Upper lobe of left lung (tissue), 6 donors: ENCODE measurements at places on chromosomes 5 and 9.

DNA sequence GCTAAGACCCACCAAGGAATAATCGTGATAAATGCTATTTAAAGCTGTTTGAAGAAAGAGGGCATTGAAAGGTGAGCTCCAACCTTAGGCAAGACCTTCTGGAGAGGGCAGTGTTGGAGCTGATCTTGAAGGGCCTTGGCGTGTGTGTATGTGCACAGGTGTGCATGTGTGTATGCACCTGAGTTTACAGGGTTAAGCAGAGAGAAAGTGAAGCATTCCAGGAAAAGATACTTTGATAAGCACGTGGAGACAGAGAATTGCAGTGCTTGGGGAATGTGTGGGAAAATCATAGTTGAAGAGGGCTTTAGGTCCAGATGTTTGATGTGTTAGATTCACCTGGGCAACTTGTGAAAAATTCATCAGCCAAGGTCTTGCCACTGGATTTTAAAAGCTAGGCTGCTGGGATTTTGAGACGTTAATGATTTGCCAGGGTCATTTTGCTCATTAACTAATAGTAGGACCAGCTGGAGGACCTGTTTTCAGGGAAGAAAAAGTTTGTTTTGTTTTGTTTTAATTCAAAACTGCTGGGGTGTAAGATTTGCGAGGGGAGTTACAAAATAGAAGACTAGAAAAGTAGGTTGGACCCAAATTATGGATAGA, 78.3 kb upstream of the ANKRD55 start:
- no peak for DNase-seq

DNA sequence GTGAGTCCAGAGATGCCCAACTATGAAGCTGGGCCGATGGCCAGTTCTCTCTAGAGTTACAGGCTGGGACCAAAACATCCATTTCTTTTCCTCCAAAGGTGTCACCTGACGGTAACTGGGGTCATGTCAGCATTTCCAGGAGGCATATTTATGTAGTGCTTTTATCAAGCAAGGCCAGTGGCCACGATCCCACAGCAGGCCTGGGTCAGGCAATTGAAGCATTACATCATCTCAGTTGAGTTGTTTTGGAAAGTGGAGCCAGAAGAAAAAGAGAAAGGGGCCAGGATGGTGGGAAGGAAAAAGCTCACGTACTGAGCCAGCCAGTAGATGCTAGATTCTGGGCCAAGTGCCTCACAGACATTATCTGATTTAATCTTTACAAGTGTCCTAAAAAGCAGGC, 73.9 kb upstream of the BRINP1 start:
- DNase-seq = no peak

- no peak for DNase-seq
Observed at GRCh38 chr5:5902678-5903646, 475.4 kb downstream of the MED10 start.

DNA sequence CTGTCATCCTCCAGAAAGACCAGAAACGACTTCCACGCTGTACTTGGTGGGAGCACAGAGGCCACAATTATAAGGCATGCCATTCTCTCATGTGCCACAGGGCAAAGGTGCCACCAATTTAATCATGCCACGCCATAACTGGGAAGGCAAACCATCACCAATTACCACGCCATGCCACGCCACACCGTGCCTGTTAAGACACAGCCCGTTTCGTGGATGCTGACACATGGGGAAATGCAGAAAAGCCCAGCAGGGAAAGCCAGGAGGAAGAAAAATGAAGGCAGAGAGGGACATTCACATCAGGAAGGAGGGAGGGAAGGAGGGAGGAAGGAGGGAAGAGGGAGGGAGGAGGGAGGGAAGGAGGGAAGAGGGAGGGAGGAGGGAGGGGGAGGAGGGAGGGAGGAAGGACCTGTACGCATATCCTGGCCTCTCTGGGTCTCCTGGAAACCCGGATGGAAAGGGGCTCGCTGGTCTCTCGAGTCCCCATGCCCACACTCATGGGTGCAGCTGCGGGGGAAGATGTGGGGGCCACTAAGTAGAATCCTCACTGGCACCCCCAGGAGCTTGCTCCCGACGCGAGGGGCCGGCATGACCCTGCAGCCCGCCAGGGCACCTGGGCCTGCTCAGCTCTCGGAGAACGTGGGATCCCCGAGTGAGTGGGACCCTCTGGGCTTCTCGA, 61.7 kb upstream of the UBAC1 start:
- peak; percentile 18 for DNase-seq

DNA sequence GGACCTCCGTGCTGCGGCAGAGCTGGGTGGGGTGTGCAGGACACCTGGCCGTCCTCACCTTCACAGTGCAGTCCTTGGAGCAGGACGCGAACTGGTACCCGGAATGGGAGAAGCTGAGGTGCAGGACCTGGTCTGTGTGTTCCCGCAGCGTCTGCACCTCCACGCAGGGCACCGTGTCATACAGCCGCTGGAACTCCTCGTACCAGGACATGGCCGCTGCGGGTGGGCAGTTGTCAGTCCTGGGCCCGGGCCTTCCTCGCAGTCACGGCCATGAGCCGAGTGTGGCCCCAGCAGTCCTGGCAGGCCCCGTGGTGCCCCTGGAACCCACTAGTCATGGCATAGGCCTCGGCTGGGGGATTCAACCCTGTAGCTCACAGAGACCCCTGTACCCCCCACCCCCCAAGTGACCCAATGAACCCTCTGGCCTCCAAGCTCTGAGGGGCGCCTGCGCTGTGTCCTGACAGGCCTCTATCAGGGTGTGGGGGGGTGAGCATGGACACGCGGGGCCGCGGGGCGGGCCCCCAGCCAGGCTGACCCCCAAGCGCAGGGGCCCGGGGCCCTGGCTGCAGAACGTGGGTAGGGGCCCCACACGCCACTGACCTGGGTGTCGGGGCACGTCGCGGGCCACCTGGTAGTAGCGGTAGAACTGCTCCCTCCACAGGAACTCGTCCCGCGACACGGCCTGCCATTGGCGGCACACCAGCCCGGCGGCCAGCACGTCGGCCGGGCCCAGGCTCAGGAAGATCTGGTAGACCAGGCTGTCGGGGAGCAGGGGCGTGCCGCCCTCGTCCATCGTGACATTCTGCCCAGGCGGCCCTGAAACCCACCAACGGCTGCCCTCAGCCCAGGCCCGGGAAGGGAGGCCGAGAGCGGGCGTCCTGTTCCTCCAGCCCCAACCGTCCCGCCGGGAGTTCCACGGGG, 987 bp downstream of the FBXW5 start:
- peak; percentile 82 for DNase-seq

DNA sequence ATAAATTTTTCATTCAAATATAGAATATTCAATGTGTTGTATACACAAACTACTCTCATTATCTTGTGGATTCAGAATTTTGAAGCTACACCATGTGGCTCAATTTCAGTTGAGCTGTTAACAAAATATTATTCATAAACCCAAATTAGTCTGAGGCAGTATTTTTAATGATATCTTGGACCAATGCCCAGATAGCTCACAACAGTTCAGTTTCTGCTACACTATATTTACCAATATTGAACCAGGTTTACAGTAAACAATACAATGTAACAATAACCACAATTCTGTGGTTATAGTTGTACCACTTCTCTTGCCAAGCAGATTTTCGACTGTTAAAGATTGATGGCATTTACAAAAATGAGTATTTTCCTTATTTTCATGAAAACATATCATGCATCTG, 99.9 kb downstream of the SSBP2 start:
- no peak for DNase-seq

- DNase-seq = no peak
Observed at GRCh38 chr9:86854898-86855523, 92.3 kb downstream of the GAS1 start.

- no peak for DNase-seq
Observed at GRCh38 chr5:92599217-92599810, 981.7 kb downstream of the NR2F1-AS1 start.
